NCI-H1417 treated with DMSO at 0.1 percent for 48 hours (cell line): ENCODE measurements at places on chromosomes 7 and 10.
A peak's percentile ranks its signal among the peaks of the same experiment; 100 is the strongest.

DNA sequence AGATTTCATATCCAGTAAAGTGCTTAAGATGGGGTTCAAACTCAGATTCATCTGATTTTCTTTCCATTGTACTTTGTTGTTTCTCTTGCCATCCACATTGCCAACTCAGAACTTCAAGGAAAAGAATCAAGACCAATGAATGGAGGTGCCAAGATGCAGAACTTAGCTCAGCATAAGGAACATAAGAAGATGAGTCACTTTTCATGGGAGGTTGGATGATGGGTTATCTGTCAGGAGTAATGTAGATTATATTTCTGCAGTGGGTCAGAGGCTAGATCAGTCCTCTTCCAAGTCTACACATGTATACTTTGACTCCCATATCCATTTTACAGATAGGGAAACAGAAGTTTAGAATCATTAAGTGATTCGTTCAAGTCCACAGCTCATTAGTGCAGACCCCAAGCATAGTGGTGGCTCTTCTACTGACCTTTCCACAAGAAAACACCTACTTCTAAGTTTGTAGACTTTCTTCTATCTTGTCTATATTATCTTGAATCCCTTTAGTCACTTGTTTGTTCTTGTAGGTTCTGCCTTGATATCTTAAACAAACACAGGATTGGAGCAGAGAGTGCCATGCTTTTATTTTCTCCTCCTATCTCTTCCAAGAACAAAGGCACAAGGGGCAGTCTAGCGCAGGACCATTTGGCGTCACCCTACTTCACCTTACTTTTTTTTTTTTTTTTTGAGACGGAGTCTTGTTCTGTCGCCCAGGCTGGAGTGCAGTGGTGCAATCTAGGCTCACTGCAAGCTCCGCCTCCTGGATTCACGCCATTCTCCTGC lies 14.0 kb upstream of the ADD3 start:
- no peak for DNase-seq

GRCh38 chr7:127581716-127582115 lies 3.7 kb downstream of the GCC1 start:
- no peak for DNase-seq

GRCh38 chr10:17814973-17815372 lies 5.8 kb downstream of the MRC1 start:
- DNase-seq, result no peak

DNA sequence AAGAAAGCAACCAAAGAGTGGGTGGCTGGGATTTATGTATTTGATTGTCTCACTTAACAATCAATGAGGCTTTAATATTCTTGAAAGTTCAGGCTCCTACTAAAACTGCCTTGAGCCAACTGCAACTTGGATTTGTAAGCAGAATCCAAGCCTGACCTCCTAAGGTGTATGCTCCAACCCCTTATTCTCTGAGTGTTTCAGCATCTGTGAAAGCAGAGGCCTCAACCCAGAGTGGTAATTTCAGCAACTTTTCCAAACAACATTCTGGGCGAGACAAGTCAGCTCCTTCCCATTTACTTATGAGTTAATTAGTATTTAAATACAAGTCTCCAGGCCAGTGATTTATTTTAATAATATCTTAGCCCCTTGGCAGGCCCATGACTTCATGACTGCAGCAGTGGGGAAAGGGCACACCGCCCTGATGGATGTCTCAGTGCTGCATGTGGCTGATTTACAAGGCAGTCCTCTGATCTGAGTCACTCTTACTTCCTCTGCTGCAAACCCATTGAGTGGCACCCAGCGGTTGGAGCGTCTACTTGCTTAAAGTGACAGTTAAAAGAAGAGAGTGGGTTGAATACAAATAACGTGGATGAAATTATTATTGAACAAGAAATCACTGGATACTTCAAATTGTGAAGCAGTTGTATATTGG lies 209.1 kb downstream of the TRIL start:
- no peak for DNase-seq

- no peak for DNase-seq
Measured at GRCh38 chr7:135966341-135967043, 10.7 kb downstream of the MTPN start.

DNA sequence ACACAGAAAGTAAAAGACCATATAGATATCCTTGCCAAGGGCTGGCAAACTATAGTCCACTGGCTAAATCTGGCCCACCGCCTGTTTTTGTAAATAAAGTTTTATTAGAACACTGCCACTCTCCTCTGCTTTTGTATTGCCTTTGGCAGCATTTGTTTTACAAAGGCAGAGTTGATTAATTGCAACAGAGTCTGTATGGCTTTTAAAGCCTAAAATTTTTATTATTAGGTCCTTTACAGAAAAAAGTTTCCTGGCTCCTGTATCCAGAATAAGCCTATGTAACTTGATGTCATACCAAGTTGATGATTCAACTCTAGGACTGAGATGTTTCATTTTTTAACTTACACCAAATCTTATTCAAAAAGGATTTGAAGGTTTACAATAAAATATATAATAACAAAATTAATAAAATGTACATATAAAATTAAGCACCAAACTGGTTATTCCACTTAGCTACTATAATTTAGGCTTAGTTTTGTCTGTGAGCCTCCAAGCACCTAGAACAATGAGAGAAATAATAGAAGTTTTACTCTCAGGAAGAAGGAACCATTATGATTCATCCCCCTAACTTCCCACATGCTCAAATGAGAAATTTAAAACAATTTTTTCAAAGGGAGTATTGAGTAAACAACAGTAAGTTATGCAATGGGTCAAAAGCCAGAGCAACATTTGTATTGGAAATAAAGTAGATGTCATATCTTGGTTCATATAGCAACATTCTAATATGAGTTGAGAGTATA lies 31.9 kb downstream of the CPED1 start:
- DNase-seq, result no peak

GRCh38 chr7:87199241-87199640 lies 20.3 kb downstream of the TMEM243 start:
- no peak for DNase-seq

- no peak for DNase-seq
Measured at GRCh38 chr7:13017333-13017857, 330.0 kb downstream of the ARL4A start.

- no peak for DNase-seq
Measured at GRCh38 chr10:71542478-71542877, 145.8 kb downstream of the CDH23 start.

DNA sequence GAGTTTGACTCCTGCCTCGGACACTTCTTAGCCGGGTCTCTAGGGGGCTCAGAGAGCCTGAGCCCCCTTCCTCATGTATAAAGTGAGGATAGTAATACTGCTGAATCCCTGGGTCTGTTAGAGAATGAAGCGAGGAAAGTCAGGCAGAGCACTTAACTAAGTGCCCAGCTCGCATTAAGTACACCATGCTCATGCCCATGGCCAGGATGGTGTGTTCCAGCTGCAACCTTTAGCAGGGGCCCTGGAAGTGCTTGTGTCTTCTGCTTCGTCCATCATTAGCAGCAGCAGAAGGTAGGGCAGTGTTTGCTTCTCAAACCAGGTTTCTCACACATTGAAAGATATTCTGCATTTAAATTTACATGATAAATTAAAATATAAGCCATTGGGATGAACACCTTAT lies 27.3 kb upstream of the WDFY4 start:
- no peak for DNase-seq

- no peak for DNase-seq
Measured at GRCh38 chr10:29784175-29784773, 149.5 kb upstream of the SVIL start.

DNA sequence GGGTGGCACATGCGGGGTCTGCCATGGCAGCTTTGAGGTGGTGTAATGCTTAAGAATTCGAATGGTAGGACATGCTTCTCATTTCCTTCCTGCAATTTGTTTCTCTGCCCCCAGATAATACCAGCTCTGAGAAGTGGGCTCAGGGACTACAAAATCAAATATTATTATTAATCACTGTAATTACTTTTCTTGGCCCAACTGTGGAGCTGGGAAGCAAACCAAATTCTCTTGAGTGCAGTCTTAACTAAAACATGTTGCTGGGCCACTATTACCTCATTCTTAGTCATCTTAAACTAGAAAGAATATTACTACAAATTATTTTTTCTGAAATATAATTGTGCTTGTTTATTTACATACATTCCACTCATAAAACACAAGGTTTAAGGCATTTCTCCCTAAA lies 566.7 kb upstream of the NRP1 start:
- DNase-seq, result no peak

DNA sequence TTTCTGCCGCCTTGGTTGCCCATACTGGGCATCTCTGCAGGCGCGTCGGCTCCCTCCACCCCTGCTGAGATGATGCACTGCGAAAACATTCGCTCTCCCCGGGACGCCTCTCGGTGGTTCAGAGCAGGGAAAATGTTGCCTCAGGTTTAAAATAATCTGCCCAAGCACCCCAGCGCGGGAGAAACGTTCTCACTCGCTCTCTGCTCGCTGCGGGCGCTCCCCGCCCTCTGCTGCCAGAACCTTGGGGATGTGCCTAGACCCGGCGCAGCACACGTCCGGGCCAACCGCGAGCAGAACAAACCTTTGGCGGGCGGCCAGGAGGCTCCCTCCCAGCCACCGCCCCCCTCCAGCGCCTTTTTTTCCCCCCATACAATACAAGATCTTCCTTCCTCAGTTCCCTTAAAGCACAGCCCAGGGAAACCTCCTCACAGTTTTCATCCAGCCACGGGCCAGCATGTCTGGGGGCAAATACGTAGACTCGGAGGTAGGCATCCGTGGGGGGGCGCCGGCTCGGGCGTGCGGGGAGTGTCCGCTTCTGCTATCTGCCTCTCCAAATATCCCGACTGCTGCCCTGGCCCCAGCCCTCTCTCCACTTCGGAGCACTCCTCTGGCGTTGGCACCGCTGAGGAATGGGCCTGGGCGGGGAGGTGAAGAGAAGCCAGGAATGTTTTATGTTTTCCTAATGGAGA lies at the start of gene CAV1:
CAV1 (plus strand) TSS at position 428 of the 689 bp plus-strand sequence; CDS start at position 455, 27 bp downstream.
- DNase-seq, result peak; percentile 17

DNA sequence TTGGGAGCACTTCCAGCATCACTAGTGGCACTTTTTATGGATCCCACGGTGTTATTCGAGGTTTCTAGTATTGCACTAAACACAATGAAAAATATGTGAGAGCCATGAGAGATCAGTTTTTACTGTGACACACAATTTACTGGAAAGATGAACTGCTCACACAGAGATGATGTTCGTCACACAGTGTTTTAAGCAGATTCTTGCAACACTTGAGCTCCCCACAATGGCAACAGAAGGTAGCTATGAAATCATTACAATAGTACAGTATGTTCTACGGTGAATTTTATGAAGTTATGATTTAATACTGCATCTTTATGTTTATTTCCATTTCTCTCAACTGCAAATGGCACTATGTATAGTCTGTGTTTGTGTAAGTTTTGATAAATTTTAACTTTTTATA lies 27.4 kb upstream of the ENTPD1 start:
- DNase-seq, result no peak

GRCh38 chr10:97948822-97949221 lies 81.6 kb downstream of the CRTAC1 start:
- DNase-seq, result no peak

GRCh38 chr7:32511791-32512190 lies 16.5 kb downstream of the AVL9 start:
- no peak for DNase-seq

GRCh38 chr10:61684894-61685507 lies 22.3 kb downstream of the CABCOCO1 start:
- DNase-seq, result no peak

DNA sequence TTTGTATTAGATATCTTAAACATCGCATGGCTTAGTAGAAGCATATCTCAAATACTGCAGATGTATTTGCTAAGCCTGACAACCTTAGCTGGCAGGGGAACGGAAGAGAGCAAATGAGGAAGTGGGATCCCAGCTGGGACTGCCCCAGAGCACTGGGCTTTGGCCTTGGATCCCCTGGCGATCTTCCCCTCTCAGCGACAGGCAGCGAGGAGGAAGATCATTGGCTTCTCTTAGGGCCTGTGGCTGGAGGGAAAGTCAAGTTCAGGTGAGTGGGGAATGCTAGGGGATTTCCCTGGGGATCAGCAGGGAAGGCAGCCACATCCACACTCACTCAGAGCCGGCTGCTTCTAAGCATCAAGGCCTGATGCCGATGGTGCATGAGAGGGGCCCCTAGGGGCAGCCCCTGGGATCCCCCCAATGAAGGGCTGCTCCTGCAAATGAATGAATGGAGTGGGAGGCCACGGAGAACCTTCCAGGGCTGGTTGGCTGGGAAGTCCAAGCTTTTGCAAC lies 42.0 kb downstream of the LYZL2 start:
- DNase-seq, result no peak

GRCh38 chr10:45373003-45373575 lies 927 bp upstream of the ALOX5 start:
- DNase-seq, result no peak

DNA sequence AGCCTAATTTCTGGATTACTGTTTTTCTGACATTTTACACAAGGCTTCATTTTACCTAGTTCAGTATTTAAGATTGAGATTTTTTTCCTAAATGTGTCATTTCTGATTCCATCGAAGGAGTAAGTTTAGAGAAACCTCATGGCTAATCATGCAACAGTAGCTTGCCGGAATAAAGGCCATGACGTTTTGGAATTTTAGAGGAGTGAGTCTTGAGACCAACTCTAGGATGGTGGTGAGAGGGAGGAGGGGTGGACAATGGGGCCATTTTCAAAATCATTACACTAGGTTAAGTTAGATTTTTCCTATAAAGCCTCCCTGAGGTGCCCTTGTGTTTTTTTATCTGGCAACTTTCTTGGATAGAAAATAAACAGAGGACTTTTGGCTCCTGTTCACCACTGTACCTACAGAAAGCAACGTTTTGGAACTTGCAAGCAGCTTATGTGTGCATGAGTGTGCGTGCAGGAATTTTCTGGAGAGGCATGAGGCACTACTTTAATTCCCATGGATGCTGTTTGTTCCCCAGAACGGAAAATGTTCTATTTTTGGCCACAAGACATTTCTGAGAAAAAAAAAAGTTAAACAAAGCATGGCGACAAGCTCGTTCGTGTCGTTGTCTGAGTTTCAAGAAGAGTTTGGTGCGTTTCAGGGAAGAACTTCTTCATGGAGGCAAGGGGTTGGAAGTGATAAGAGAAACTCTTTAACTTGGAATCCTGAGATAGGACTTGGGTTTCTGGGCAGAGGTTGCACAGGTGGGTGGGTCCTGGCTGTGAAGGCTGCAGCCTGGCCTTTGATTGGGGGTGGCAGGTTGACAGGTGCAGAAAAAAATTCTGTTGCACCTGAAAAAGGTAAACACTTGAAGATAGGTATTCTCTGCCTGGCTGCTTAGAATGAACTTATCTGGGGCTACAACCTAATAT lies 178.1 kb downstream of the PTEN start:
- no peak for DNase-seq

DNA sequence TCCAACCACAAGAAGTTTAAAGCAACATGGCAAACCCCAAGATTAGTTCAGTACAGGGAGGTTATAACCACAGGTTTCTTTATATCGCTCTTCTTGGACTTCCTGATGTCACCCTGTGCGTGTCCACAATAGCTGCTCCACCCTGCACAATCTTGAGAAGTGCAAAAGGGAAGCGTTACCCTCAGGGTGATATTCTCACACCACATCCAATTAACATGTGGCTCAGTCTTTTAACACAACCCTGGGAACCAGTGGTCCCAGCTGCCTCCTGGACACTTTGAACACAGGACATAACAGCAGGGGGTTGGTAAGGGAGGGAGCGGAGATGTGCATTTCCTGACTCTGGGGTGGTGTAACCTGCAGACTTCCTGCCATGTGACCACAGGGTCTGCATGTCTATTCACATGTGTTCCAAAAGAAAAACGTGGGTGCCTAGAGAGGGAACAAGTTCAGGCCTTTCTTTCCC lies 64.6 kb downstream of the GSAP start:
- DNase-seq, result no peak

- DNase-seq, result no peak
Measured at GRCh38 chr7:122883049-122883680, 3.1 kb downstream of the CADPS2 start.
